ENCODE measurements at places on chromosomes 4 and X.

- DNase-seq = no peak
These were observed 152.3 kb downstream of the ADAM29 start for GRCh38 chr4:175070444-175070843.

GRCh38 chrX:64642482-64642881 is 247.2 kb upstream of the MTMR8 start:
- no peak for DNase-seq

DNA sequence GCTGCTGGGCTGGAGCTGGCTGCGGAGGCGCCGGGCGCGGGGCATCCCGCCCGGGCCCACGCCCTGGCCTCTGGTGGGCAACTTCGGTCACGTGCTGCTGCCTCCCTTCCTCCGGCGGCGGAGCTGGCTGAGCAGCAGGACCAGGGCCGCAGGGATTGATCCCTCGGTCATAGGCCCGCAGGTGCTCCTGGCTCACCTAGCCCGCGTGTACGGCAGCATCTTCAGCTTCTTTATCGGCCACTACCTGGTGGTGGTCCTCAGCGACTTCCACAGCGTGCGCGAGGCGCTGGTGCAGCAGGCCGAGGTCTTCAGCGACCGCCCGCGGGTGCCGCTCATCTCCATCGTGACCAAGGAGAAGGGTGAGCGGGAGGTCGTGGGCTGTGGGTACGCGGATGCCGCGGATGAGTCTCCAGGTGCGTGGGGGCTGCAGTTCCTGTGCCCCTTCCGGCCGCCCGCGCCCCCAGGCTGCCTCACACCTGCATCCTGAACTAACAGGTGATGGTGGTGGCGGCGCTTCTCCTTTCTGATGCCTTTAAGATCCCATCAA is 499 bp downstream of the CYP2U1 start:
- no peak for DNase-seq

DNA sequence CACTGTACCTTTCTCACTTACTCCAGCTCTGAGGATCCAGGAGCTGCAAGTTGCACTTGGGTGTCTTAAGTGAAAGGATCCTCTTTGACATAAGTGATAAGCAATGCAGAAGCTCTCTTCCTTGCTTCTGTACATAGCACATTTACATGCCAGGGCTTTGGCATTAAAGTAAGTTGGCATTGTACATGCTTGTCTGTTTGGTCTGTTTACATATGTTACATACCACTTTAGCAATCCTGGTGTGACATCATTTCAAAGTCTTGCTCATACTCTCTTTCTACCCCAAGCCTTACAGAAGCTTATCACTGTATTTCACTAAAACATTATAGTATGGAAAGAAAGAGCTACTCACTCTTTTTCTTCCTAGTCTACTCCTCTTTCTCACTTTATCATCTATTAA is 2548.3 kb downstream of the ARAP2 start:
- DNase-seq = no peak

- DNase-seq = no peak
These were observed 10.1 kb downstream of the AMOT start for GRCh38 chrX:112830540-112830939.

DNA sequence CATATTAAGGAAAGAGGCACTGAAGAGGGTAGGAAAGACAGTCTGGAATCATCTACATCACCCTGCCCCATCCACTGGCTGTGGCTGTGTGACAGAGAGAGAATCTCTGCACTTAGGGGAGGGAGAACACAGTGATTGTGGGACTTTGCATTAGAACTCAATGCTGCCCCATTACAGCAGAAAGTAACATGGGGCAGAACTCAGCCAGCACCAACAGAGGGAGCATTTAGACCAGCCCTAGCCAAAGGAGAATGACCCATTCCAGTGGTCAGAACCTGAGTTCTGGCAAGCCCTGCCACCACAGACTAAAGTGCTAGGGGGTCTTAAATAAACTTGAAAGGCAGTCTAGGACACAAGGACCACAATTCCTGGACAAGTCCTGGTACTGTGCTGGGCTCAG is 37.9 kb downstream of the ZNF330 start:
- DNase-seq = no peak

GRCh38 chr4:11338956-11339782 is 89.5 kb downstream of the HS3ST1 start:
- DNase-seq = no peak

- DNase-seq = no peak
These were observed 21.7 kb downstream of the RAB40AL start for GRCh38 chrX:102958794-102959193.

- no peak for DNase-seq
These were observed 7.3 kb upstream of the PRDM5 start for GRCh38 chr4:120929847-120930246.

GRCh38 chr4:107691378-107691777 is 28.7 kb downstream of the PAPSS1 start:
- no peak for DNase-seq

GRCh38 chrX:107355533-107355932 is 93.9 kb upstream of the FRMPD3 start:
- DNase-seq = no peak

- DNase-seq = no peak
These were observed 343.7 kb upstream of the PPP1R2C start for GRCh38 chrX:43121637-43122036.
